Stimulated activated CD4-positive, alpha-beta T cell treated with anti-CD3 and anti-CD28 coated beads, Interleukin-1b, Interleukin-23, amount 100 ng/mL, for 1 hour (primary cell): ENCODE measurements at places on chromosomes 11 and 22.

DNA sequence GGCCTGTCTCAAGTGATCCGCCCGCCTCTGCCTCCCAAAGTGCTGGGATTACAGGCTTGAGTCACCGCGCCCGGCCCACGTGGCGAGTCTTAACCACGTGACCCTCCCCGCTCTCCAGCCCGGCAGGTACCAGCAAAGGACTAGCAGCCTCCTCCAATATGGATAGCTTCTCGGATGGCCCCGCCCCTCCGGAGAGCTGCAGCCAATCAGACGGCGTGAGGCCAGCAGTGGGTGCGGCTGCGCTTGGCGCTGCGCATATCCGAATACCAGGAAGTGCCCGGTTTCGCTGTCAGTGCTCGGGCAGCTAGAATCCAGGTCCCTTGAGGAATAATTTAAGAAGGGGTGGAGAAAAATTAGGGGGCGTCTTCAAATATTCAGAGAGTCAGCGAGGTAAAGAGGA is 14.7 kb upstream of the PISD start:
- peak; percentile 84 for DNase-seq

- DNase-seq: no peak
Measured at GRCh38 chr11:60241786-60242185, 1.2 kb downstream of the MS4A4E start.

- no peak for DNase-seq
Measured at GRCh38 chr11:83922318-83922717, 636.2 kb upstream of the CCDC90B start.

- DNase-seq: no peak
Measured at GRCh38 chr22:44398856-44399837, 86.4 kb upstream of the SHISAL1 start.

DNA sequence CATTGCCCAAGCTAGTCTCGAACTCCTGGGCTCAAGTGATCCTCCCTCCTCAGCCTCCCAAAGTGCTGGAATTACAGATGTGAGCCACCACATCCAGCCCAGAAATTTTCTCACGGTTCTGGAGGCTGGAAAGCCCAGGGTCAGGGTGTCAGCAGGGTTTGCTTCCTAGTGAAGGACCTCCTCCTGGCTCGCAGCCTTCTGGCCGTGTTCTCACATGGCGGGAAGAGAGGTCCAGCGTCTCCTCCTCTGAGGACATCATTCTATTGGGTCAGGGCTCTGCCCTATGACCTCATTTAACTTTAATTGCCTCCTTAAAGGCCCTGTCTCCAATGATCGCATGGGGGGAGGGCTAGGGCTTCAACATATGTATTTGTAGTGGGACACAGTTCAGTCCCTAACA is 38.1 kb downstream of the SDHAF2 start:
- no peak for DNase-seq
